ENCODE measurements at places on chromosomes 5 and 9. TPM values are rescaled to one million over a fixed set of nuclear protein-coding genes. Genes with fewer than 3 reads are reported as not detected.

- DNase-seq: no peak
These were observed 204.8 kb downstream of the SPATA31A6 start for GRCh38 chr9:42388146-42388690.

DNA sequence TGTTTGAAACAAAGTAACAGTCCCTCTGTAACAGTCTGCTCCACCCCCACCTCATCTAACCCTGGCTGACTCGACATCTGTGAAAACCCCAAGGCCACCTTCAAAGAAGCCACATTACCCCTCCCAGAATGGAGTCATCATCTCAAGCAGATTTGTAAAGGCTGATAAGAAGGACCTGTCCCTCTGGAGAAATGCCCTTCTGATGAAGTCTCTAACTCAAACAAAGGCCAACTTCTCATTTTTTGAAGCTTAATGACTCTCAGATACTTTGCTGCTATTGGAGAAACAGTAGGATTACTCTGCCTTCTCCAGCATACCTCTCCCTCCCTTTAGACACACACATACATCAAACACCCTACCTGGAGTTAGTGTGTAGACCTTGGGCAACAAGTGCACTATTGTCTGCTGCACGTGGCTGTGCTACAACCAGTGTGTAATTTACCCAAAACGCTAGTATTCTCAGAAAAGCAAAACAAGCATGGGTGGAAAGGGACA is 5.3 kb upstream of the SUSD1 start:
- no peak for DNase-seq

The HAVCR1 gene
- polyA plus RNA-seq: 2.8 TPM

The CARD6 gene
- 2.8 TPM for polyA plus RNA-seq

DNA sequence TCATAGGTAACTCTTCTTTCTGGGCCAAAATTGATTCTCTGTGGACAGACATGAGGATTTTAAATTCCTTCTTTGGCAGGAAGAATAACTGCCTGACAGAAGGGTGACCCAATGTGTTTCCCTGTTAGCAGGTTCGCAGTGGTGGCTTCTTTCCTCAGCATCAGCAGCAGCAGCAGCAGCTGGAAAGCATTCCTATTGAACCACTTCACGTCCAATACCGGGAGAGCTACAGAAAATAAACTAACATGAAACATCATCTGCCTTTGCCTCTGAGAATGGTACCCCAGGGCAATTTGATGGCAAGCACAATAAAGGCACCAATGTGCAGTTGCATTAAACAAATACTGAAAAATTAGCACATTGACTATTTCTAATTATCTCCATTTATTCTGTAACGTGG is 214.5 kb downstream of the TMEM167A start:
- DNase-seq: no peak

DNA sequence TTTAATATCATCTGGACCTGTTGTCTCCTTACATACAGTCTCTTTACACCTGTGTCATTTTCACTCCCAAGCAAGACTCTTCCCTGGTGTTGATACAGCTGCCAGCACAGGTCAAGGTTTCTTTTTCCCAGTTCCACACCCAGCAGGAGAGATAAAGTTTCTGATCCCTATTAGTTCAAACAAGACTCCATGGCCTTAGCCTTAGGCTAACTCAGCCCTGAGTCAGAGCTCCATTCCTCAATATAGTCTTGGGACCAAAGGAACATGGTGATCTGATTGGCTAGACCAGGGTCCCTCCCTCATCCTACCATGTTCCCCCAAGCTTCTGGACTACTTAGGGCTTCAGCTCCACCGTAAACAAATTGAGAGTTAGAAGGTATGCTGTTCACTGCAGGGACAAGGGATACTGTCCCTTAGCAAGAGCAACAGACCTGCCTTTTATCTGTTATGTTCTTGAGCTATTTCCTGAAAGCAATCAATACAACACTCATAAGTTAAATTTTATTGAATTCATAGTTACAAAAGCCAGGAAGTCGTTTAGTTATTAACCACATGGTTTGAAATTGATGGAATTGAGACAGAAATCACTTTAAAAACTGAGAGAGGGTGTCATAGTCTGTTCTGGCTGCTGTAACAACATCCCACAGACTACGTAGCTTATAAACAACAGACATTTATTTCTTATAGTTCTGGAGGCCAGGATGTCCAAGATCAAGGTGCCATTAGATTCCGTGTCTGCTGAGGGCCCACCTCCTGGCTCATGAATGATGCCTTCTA is 20.5 kb downstream of the SLC1A1 start:
- no peak for DNase-seq

GRCh38 chr5:159550951-159551350 is 220.7 kb upstream of the IL12B start:
- no peak for DNase-seq

DNA sequence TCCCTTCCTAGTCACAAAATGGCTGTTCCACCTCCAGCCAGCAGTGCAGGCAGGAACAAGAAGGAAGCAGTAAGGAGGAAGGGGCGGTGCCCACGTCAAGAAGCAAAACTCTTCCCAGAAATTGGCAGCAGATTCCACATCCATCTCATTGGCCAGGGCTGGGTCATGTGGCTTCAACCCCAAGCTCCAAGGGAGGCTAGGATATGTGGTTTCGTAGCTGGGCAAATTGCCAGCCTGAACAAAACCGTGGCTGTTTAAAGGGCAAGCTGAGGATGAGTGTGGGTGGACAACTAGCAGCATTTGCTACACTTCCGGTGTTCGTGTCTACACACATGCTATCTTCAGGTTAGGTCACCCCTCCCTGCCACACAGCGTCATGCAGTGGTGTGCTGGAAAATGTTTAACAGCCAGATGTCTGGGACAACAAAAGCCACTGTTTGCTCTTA is 92.1 kb upstream of the MAP1B start:
- DNase-seq: no peak

GRCh38 chr9:21267485-21268346 is 27.9 kb upstream of the IFNA14 start:
- DNase-seq: no peak

- no peak for DNase-seq
These were observed 84.6 kb downstream of the PAPPA start for GRCh38 chr9:116238225-116238624.

- no peak for DNase-seq
These were observed 6.3 kb downstream of the RAPGEF1 start for GRCh38 chr9:131733541-131734061.

DNA sequence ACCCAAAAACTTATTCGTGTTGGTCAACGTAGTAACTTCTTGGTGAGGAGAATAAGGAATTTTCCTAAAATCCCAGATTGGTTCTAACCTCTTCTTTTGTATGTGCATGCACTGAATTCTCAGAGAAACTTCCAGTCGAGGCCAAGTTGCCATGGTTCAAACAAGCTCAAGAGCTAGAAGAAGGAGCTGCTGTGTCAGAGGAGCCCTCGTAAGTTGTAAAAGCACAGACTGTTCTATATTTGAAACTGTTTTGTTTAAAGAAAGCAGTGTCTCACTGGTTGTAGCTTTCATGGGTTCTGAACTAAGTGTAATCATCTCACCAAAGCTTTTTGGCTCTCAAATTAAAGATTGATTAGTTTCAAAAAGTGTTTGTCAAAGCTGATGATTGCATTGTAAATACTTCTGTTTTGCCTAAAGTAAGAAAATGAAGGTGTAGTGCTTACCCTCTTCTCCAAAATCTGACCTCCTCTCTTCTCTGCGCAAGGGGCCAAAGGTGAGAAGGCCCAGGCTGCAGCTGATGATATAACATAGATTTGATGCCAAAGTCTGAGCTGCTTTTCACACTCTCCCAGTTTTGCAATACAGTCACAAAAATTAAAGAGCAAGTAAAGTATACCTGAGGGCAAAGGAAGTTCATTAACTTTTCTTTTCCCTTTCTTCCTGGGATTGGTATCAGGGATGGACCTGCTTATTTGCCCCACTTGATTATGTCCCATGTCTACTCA is 210.8 kb downstream of the ADAMTSL1 start:
- DNase-seq: no peak

Data from renal cortex interstitium (tissue), 15 donors.